ENCODE measurements at places on chromosomes 3 and 15. TPM values are rescaled to one million over a fixed set of nuclear protein-coding genes. Genes with fewer than 3 reads are reported as not detected.

STRA6 gene
- 0.20 TPM for total RNA-seq

MFGE8 gene
- total RNA-seq, result 196 TPM

DNA sequence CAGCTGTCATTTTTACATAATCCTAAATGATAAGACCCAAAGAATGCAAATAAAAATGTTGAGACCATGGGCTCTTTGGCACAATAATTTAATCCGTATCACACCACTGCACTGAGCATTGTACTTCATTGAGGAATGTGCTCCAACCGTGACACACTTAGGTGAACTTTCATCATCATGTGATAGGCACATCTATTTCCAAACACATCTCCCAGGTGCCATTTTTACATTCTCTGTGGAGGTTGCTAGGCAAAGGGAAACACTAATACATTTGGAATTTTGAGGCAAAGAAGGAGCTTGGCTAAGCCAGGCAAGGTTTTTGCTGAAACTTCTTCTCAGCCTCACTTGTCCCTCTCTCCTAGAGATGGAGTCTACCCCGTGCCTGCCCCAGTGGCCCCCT is 68.7 kb downstream of the LRTM1 start:
- H3K4me1 ChIP-seq, result no peaks in the 10 kb centered on the region
- no peaks in the 10 kb centered on the region for H3K36me3 ChIP-seq
- H3K27me3 ChIP-seq, result no peaks in the 10 kb centered on the region
- no peak overlapping the region for H3K4me3 ChIP-seq
- H3K27ac ChIP-seq, result no peak overlapping the region
- DNase-seq, result no peak

GRCh38 chr3:78993375-78993774 is 774.4 kb downstream of the ROBO1 start:
- no peak overlapping the region for H3K27ac ChIP-seq
- no peaks in the 10 kb centered on the region for H3K36me3 ChIP-seq
- H3K4me1 ChIP-seq, result no peaks in the 10 kb centered on the region
- H3K4me3 ChIP-seq, result no peak overlapping the region

All from ovary (tissue), 10 donors.